ENCODE measurements at places on chromosomes 5 and 9. TPM values are rescaled to one million over a fixed set of nuclear protein-coding genes. Genes with fewer than 3 reads are reported as not detected.
A peak's percentile ranks its signal among the peaks of the same experiment; 100 is the strongest.

GRCh38 chr5:8288334-8288733, 419.4 kb downstream of the MTRR start:
- no peak for DNase-seq

DNA sequence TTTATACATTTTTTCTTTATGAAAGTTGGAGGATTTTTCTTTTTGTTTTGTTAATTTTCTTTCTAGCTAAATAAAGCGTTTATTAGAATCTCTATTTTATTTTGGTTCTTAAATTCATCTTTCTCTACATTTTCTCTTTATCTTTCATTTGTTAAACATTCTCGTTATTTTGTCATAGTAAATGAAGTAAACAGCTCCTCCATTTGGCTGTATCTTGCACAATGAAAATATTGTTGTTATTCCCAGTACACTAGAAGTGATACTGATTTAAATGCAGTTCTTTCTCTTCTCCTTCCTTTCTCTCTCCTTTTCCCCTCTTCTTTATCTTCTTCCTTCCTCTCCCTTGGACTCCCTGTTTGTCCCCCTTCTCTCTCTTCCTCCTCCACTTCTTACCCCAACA, 88.8 kb downstream of the FER start:
- no peak for DNase-seq

- DNase-seq: no peak
Measured at GRCh38 chr5:137142764-137143605, 356.1 kb downstream of the SPOCK1 start.

DNA sequence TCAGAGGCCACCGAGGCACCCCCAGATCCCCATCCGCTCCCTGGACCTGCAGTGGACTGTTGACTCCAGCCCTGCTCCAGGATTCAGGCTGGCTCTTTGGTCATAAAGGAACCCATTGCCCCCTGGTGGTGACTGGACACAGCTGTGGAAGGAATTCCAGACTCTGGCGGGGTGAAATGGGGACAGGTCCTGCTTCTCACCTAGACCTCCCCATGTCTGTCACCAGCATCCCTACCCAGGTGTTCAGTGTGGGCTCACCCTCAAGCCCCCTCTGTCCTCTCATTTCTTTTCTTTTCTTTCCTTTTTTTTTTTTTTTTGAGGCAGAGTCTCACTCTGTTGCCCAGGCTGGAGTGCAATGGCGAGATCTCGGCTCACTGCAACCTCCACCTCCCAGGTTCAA, 25.5 kb upstream of the STXBP1 start:
- peak; percentile 75 for DNase-seq

GRCh38 chr5:135066781-135067180, 32.8 kb upstream of the PITX1 start:
- no peak for DNase-seq

DNA sequence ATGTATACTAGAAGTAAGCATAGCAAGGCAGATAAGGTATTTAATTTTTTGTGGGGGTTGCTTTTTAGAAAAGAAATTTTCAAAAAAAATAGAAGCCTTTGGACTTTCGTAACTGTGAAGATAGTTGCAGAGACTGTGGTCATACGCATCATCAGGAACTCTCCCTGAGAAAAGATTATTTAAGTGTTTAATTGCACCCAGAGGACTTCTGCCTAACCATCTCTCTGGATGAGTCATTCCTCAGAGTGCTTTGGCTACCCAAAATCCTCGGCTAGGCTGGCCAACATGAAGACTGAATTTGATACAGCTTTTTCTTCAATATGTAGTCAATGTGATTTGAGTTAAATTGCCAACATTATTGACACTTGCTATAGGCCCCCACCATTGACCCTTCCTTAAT, 296.4 kb downstream of the TLR4 start:
- DNase-seq: no peak

DNA sequence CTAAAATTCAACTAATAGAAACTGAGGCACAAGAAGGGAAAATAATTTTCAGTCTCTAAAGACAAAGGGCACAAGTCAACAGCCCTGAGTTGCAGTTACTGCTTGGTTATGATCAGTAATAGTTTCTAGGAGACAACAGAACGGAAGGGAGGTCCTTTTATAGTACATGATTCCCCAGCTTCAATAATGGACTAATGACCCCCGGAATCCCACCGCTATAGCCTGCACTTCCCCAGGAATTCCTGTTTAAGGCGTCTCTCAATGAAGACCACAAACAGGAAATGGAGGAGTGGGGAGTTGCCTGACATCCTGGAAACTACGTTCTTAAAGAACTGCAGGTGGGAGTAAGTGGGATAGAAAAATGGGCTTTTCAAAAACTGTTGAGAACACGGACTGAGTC, 60.6 kb downstream of the DIAPH1 start:
- DNase-seq: no peak

GRCh38 chr9:33233626-33234342, 6.2 kb upstream of the SPINK4 start:
- DNase-seq: no peak

NUDT12 gene
- 12.5 TPM for total RNA-seq

DNA sequence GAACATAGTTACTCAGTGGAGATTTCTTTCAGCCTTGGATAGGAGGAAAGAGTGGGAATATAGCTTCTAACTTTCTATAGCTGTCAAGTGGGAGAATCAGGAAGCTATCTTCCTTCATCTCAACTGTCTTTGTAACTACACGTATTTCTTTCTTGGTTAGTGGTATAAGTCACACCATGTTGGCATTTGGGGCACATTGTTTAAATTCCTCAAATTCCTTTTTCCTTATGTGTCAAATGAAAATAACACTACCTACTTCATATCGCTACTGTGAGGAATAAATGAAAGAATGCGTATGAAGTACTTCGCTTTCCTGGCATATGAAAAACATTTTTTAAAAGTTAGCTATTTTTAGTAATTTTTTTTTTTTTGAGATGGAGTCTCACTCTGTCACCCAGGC, 1082.5 kb upstream of the WWC1 start:
- DNase-seq: no peak

DNA sequence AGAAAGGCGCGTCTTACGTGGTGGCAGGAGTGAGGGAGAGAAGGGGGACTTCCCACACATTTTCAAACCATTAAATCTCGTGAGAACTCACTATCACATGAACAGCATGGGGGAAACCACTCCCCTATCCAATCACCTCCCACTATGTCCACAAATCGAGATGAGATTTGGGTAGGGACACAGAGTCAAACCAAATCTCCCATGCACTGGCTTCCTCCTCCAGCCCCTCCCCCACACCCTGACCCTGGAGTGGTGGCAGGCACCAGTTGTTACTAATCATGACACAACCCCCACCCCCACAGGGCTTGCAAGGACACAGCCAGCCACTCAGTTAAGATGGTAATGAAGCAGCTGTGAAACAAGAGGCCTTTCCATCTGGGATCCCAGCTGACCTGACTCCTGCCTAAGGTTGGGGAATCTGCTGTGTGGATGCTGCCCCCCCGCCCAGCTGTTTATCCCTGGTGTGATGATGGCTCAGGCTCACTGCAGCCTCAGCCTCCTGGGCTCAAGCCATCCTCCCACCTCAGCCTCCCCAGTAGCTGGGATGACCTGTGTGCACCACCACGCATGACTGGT, 57.1 kb upstream of the FUBP3 start:
- DNase-seq: peak; percentile 74

- DNase-seq: no peak
Measured at GRCh38 chr5:75319638-75320037, 17.4 kb upstream of the HMGCR start.

GRCh38 chr9:71273613-71274012, 152.2 kb upstream of the TRPM3 start:
- DNase-seq: no peak

All from H1 (cell line).